ENCODE measurements at places on chromosomes 11 and 22.

DNA sequence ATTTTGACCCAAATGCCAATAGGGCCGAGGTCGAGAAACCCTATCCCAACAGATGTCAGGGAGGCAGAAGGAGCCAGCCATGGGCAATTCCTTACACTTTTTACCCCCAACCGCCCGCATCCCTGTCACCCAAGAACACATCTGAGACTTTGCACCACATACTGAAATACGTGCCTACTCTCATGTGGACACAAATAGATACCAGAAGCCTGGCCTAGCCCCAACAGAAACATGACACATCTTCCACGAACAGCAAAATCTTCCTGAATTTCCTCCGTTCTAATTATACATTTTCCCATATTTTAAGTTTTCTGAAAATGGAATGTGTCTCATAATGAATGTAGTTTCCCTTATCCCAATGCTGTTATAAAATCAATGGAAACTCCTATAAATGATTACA is 64.7 kb downstream of the SLC1A2 start:
- no peak for DNase-seq

GRCh38 chr11:47488111-47488510 is 39.2 kb upstream of the RAPSN start:
- no peak for DNase-seq

DNA sequence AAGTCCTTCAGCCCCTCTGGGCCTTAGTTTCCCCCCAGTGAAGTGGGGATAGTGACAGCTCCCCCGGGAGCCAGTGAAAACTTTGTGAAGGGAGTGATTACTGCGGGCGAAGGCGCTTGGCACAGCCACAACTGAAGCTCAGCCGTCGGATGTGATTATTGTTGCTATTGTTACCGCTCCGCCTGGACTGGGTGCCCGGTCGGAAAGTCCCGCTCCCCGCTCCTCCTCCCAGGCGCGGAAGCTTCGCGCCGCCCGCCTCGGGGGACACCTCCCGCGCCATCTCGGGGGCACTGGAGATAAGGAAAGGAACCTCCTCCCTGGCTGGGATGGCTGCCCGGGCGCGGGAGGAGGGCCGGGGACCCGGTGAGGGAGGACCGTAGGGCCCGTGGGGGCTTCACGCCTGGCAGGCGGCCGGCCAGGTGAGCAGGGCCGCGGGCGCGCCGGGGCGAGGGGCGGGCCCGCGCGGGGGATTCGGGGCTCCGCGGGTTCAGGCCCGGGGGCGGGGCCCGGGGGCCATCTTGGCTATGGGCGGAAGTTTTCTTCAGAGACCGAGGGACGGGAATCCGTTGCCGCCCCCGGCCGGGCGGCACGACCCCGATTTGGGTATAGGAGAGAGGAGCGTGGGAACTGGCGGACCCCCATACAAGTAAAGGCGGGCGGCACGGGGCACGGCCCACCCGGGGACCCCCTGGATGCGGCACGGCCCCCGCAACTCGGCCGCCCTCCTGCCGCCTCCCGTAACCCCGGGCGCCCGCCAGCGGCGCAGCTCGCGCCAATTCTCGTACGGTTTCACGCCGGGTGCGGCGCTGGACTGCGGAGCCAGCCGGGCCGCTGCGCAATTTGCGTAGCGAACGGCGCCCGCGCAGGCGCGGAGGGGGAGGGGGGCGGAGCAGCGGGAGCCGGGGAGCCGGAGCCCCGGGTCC is at the start of gene GPR137:
GPR137 (plus strand) TSS at position 887 of the 923 bp plus-strand sequence. CDS start 677 bp downstream, outside the sequence.
- DNase-seq = no peak

GRCh38 chr22:38132136-38132535 is 21.7 kb upstream of the BAIAP2L2 start:
- no peak for DNase-seq

DNA sequence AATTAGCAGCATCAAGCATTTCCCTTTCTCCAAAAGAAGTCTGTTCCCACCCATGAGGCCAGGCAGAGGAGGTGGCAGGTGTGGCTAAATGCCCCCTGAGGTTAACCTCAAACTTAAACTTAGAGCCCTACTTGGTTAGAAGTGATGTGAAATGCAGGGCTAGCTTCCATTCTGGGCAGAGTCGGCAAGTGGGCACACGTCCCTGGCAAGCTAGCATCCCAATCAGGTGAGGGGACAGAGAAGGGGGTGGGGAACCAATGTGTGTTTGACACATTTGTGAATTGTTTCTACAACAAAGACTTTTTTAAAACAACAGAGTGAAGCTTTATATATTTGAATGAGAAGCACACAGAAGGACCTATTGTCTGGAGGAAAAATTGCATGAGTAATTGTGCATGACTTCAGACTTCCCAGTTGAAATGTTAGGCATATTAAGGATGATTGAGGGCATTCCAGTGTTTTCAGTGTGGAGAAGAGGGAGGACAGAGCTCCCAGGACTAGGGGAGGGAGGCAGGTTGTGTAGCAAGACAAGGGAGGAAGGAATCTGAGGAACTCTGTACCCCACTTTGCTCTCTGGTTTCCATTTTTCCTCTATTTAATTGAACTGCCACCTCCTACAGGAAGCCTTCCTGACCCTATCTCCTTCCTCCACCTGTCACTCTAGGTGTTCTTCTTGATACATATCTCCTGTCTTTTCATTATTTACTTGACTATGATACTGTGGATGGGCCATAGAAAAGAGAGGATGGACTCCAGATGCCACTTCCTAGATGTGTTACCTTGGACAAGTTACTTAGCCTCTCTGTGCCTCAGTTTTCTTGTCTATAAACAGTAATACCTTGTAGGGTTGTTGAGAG is 83.3 kb upstream of the PICALM start:
- DNase-seq = no peak

DNA sequence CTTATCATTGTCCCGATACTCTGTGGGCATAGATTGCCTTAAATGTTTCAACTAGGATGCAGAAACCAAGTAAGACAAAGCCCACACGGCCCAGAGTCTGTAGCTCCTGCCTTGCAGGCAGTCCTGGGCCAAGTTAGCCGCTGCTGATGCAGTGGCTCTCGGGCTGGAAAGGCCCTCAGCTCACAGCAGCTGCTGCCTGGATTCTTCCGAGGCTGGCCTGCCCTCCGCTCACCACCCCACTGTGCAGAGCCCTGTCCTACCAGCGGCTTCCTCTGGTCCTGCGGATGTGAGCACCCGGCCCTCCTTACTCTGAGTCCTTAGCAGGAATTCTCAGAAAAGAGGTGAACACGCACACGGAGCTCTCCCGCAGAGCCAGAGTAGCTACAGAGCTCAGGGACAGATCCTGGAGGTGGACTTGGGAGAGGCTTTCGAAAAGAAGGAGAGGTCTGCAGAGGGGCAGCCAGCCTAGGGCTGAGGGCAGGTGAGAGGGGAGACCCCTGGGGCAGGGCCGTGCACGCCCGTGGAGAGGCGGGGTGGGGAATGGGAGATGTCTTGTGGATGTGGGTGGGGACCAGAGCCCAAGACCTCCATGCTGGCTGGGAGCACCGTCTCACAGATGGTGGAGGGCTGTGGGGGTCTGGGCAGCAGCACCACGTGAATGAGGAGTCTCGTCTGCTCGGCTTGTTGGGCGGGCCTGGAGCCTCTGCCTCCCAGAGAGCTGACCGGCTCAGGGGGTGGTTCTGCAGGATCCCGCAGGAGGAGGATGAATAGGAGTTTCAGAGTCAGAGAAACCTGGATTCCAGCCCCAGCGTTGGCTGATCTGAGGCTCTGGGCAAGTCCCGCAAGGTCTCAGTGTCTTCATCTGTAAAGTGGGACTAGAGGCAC is 117.4 kb upstream of the B3GAT1 start:
- no peak for DNase-seq

DNA sequence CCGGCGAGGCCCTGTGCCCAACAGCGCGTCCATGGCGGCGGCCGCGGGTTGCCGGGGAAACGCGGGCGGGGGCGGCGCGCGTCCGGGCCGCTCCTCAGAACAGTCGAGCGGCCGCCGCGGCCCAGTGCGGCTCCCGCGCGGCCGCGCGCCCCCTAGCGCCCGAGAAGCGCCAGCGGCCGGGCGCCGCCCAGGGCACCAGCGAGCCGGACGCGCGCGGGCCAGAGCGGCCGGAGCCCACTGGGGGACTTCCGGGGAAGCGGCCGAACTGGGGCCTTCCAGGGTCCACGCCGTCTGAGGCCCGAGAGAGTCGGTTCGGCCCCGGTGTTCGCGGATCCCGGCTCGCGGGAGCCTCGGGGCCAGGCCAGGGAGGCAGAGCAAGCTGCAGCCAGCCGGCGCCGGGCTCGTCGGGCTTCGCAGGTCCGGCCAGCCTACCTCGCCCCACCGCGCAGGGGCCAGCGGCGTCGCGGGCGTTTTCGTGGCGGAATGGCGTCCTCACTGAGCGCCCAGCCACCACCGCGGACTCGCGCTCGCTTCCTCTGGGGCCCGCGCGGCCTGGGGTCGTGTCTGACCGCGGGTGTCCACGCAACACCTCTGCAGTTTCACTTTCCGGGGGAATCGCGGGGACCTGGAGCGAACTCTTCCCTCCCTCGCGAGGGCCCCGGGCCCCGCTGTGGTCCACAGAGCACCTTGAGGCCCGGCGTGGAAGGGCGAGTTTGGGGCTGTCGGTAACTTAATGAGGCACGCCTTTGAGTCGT is at the start of gene DENND6B:
DENND6B (minus strand) TSS at position 57 of the 755 bp plus-strand sequence; CDS start at position 33, 24 bp downstream.
- DNase-seq = no peak

- DNase-seq = no peak
Observed at GRCh38 chr11:48081151-48082010, 101.0 kb downstream of the PTPRJ start.

DNA sequence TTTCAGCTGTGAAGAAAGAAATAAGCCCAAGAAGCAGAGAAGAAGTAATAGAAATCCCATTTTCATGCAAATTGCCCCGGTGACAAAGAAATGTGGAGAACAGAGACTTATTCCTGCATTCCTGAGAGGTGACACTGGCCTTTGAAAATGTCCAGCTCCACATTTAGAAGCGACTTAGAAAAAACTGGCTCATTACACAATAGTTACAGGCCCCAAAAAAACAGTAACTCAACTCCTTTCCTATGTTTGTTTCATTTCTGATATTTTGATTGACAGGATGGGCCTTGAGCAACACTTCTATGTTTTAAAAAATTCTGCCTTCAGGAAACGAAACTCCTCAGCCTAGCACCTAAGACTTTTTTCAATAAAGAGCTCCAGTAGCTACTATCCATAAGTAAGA is 726.9 kb upstream of the TENM4 start:
- DNase-seq = no peak

GRCh38 chr22:37244114-37244921 is at the start of gene RAC2:
Gene RAC2, minus strand, starts transcription at chr22:37244269. Its CDS starts 121 bp downstream, at chr22:37244148.
- no peak for DNase-seq

DNA sequence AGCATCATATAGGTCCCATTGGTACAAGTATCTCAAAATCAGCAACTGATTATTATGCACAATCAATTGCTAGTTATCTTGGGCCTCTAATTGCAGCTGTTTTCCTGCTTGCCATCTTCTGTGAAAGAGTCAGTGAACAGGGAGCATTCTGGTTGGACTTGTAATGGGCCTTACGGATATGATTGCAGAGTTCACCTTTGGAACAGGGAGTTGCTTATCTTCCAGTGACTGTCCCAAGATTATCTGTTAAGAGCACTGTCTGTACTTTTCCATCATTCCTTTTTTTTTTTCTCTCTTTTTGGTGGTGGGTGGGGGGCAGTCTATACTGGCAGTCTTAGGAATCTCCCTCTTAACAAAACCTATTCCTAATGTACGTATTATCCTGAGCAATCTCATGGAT is 17.8 kb downstream of the OR8G5 start:
- DNase-seq = no peak

- no peak for DNase-seq
Observed at GRCh38 chr22:18952022-18952421, 15.9 kb upstream of the PRODH start.

DNA sequence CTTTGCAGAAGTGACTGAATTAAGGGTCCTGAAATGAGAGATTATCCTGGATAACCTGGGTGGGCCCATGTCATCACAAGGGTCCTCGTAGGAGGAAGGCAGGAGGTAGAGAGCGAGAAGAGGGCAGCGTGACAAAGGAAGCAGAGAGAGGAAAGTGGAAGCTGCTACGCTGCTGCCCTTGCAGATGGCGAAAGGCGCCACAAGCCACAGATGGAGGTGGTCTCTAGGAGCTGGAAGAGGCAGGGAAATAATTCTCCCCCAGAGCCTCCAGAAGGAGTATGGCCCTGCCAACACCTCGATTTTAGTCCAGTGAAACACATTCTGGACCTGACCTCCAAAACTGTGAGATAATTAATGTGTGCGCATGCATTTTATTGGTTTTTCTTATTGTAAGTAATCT is 13.4 kb downstream of the TMEM184B start:
- no peak for DNase-seq

DNA sequence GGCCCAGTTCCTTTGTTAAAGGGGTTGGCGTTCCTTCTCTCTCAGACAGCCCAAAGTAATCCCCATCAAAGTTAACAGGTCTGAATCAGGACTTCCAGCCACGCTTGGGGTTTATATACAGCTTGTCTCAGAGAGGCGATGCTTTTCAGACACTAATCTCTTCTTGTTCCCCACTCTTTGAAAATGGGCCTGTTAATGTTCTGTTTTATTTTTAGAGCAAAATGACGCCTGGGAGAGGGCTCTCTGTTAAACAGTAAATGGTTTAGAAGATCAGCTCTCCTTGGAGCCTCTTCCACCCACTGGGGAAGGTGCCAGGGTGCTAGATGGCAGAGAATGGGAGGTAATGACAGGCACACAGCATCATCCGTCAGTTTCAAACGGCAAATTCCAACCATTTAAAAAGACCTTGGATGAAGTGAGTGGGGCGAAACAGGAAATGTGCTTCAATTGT is 235.9 kb upstream of the NARS2 start:
- DNase-seq = no peak

GRCh38 chr11:62428871-62429560 is 10.2 kb downstream of the SCGB1A1 start:
- DNase-seq = no peak

- DNase-seq = no peak
Observed at GRCh38 chr11:67278135-67278938, 10.8 kb upstream of the ANKRD13D start.

GRCh38 chr11:112249871-112250610 is 10.6 kb downstream of the PLET1 start:
- DNase-seq = no peak

DNA sequence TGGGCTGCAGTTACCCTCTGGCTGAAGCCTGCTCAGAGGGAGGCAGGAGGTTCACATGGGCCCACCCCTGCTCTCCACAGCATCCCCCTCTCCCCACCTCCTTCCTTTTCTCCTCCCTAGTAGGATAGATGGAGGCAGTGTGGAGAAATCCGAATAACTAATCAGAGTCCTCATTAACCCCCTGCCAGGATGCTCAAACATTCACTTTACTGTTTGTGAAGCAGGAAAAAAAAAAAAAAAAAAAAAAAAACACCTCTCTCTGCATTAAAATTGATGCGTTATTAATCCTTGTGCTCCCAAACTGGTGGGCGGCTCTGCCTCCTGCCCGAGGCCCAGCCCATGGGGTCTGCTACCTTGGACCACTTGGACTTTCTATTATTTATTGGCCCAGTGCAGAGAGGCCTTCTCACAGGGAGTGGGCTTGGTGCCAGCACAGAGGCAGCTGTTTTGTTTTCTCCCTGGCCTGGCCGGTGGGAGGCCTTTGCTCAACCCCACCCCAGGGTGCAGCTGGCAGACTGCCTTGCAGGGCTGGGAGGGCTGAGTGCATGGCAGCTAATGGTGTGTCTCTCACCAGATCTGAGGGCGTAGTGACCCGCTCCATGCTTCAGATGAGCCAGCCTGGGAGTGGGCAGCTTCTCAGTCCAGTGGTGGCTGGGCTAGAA is 150.7 kb downstream of the PKNOX2 start:
- no peak for DNase-seq

- no peak for DNase-seq
Observed at GRCh38 chr11:12640926-12641849, 33.0 kb upstream of the TEAD1 start.

GRCh38 chr22:42651134-42651533 is 1.9 kb upstream of the CYB5R3 start:
- no peak for DNase-seq

GRCh38 chr11:74626604-74627003 is 34.2 kb downstream of the POLD3 start:
- DNase-seq = no peak

- DNase-seq = no peak
Observed at GRCh38 chr11:2099516-2100349, 39.5 kb downstream of the IGF2 start.

All from SK-N-MC (cell line).